ENCODE measurements at places on chromosomes 11 and 22.

DNA sequence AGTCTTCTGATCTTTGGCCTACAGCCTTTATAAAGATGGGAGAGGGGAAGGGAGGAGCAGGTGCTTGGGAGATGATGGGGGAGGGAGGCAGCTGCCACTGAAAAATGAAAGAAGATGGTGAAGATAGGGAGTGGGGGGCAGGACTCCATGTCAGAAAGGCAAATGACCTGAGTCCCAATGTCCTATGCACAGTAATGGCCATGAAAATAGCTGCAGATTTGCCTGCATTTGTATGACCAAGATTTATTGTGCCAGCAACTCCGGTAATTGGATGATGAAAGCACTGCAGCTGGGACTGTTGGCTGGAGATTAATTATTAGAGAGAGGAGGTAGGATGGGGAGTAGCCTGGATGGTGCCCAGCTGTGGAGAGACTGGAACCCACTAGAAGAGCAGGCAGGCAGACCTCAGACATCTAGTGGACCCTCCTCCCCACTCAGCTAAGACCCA, 36.1 kb downstream of the NEU3 start:
- DNase-seq, result no peak

DNA sequence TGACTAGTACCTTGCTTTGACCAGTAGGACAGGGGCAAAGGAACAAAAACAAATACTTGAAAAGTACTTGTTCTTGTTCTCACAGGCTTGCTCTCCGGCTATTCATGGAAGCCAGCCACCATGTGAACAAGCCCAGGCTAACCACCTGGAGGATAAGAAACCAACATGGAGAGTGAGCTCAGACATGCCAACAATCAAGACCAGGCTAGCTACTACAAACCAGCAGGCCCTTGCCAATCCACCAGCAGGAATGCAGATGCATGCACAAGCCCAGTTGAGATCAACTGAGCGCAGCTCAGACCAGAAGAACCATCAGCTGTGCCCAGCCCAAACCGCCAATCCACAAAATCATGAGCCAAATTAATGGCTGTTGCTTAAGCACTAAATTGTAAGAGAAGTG, 180.1 kb upstream of the ISX start:
- DNase-seq, result no peak

GRCh38 chr11:23206741-23207336, 346.6 kb upstream of the CCDC179 start:
- DNase-seq, result no peak

DNA sequence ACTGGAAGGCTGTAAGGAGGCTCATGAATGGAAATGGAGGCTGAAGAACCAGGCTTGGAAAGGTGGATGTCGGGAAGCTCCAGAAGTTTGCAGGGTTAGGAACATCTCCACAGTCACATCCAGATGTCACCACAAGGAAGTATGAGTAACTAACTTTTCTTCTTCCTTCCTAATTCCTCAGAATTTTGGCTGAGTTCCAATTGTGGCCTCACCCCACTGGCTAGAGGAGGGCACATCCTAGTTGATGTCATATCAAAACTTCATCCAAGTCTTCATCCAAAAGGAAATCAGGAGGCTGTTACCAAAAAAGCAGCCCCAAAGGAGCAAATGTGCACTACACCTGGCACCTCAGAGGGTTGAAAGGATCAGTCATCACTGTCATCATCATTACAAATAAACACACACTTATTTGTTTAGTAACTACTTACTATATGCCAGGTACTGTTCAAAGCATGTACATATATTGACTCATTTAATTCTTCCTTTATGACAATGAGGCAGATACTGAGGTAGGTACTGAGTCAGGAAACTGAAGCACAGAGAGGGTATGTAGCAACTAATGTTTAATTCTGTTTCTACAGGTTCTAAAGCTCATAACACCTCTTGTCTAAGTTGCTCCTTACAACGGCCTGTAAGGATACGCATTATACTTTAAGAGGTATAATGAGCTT, 7.3 kb upstream of the PTPN5 start:
- DNase-seq, result no peak

DNA sequence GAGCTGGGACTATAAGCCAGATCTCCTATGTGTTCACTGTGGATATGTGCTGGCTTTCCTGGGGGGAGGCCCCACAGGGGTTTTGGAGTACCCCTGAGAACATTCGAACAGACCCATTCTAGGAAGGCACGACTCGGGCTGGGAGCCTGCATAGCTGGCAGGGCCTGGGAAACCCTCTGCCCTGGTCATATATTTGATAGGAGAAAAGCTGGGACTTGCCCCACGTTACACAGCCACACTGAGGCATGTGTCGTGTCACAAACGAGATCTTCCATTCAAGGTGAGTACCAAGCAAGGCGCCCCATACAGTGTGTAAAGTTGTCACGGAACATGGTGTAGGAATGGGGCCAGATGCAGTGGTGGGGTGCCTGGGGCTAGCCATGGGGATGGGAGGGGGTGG, 11.2 kb downstream of the MYO7A start:
- no peak for DNase-seq

DNA sequence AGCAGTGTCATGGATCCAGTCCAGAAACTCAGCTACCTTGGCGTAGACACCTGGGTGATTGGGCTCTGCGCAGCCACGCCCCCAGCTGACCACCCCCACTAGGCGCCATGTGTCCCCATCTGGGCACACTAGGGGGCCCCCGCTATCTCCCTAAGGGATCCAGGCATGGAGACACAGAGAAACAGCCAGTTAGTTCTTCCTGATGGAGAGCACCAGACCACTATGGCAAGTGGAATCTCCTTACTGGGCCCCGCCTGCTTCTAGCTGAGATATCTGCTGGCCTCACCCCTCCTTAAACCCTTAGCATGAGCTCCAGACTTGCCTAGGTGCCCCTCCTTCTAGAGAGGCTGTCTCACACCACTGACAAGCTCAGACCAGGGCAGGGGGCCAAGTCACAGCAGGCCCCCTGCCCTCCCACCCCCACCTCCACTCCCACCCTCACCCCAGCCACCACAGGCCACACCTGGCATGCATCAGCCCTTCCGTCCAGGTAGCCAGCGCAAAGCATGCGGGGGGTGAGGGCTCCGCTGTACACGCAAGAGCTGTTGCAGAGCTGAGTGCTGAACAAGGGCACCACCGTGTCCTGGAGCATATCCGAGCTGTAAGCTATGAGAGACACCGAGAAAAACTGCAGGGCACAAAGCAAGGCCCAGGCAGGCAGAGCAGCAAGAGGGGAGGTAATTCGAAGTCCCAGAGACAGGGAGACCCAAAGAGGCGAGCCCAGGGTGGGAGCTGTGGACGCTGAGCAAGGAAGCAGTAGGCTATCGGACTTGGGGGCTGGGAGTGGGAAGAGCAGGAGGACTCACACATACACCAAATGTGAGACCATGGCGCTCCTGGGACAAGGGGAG, 16.1 kb downstream of the TMPRSS5 start:
- no peak for DNase-seq

DNA sequence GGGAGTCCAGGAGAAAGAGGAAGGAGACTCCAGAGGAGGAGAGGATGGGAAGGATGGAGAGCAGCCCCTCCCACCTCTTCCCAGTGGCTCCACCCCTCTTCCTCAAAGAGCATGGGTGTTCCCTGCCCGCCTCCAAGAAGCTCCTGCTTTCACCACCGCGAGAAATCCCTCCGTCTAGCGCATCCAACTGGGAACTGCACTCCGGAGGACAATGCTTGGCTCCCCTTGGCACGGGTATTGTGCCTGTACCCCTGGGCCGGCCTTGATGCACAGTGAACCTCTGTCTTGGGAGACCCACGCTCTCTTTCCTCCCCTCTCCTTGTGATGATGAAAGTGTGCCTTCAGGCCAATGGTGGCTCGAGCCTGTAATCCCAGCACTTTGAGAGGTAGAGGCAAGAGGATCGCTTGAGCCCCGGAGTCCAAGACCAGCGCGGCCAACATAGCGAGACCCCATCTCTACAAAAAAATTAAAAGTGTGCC, 14.9 kb upstream of the ADA2 start:
- no peak for DNase-seq

- no peak for DNase-seq
These were observed 80.5 kb downstream of the CLPB start for GRCh38 chr11:72353861-72354260.

DNA sequence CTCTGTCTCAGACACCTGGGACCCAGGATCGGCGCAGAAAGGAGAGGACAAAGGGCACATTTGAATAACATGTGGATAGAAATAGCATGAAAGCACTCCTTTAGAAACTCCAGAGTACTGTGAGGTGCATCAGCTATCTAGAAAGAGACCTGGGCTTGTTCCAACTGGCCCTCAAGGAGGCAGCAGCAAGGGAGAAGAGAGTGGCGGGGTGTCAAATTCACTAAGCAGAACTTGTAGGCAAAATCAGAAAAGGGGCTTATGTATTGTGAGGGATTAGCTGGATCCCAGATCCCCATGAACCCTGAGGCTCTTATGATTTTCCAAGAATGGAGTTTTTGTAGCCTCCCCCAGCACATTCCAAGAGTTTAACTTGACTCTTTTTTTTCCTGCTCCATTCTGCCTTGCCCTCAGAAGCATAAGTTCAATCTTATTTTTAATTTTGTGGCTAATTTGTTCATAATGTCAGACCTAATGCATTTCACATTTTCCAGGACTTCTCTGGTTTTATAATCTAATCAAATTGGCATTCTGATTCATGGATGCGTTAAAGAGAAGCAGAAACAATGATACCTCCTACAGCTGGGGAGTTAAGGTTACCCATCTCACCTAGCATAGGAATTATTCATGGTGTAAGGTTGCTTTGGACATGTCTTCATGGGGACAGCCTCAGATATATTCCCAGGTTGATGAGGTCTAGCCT, 33.6 kb downstream of the USH1C start:
- DNase-seq, result no peak

DNA sequence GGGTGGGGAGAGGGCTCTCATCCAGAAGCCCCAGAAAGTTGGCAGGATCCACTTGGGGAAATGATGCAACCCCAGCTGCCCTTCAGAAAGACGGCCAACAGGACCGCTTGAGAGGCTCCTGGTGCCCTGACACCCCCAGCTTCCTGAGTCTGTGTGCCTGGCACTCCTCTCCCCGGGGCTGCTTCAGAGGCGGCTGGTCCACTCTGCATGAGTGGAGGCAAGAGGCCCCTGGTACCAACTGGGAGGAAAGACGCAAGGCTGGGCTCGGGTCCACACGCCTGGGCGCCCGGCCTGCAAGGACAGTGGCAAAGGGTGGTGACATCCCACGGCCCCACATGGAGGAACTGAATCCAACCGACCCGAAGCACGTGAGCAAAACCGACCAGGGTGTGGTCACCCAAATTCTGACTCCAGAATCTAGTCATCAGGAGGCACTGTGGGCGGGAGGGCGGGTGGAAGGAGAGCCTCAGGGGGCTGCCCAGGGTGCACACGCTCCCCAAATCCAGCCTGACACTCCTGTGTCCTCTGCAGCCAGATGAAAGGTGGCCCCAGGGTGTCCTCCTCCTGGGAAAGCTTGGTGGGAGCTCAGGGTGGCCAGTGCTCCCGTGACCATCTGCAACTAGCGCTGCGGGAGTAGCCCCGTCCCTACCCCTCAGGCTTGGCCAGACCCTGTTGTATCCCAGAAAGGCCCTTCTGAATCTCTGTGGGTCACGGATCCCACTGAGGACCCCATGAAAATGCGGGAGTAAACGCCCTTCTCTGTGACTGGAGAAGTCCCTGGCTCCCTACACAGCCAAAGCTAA, 3.7 kb downstream of the RNH1 start:
- DNase-seq, result no peak

DNA sequence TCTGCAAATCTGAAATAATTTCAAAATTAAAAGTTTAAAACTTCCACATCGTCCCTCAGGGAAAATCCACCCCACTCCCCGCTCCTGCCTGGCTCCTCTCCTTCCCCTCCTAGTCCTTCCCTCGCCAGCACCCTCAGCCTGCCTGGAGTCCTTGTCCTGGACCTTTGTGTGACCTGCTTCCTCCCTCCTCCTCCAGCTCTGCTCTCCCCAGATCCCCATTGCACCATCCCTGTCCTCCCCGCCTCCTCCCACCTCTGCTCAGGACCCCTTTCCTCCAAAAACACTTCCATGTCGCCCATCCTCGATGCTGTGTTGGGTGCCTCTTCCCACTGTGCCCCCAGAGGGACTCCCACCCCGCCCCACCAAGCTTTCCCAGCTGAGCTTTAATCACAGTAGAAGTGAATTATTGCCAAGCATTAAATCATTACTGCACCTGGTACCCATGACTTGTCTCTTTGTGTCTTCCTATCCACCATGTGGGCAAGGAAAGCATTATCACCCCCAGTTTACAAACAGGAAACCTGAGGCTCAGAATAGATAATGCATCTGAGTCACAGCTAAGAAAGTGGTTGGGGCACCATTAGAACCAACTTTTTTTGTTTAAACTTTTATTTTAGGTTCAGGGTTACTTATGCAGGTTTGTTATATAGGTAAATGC, 2.4 kb upstream of the ZP1 start:
- DNase-seq, result no peak

DNA sequence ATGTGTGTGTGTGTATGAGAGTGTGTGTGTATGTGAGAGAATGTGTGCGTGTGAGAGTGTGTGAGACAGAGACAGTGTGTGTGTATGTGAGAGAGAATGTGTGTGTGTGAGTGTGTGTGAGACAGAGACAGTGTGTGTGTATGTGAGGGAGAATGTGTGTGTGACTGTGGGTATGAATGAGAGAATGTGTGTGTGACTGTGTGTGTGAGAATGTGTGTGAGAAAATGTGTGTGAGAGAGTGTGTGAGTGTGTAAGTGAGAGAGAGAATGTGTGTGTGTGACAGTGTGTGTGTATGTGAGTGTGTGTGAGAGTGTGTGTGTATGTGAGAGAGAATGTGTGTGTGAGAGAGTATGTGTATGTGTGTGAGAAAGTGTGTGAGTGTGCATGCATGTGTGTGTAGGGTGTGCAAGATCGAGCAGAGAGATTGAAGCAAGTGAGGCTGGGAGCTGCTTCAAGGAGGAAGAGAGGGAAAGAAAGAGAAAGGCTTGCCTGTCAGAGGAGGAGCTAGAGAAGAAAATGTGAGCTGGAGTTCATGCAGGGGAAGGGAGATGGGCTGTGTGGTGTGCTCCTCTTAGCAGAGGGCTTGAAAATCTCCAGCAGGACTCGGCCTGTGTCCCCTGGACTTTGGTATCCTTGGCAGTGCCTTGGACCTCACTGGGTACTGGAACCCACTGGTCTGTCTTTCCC, 27.7 kb upstream of the TP53I11 start:
- DNase-seq, result no peak

GRCh38 chr11:117565709-117566108, 231.3 kb downstream of the DSCAML1 start:
- DNase-seq, result no peak

DNA sequence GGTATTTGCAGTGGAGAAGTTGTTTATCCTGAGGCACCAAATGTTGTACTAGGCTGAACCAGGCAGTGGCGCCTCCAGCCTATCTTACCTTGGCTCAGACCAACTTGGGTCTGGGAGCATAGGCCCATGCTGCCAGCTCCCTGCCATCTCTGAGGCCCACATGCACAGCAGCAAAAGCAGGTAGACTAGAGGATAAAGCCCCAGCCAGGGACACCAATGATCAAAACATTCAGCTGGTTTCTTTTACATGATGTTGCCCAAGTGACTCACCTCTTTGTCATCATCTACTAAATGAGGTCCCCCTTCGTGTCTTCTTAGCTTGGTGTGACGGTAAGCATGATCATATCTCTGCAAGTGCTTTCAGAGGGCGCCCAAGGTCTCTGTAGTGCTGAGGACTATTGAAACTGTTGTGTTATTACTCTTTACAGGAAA, 112.1 kb upstream of the DRD2 start:
- no peak for DNase-seq

GRCh38 chr22:31124811-31125465, 2.2 kb downstream of the INPP5J start:
- DNase-seq, result no peak

Measured in stimulated activated CD4-positive, alpha-beta T cell treated with anti-CD3 and anti-CD28 coated beads, TNF-alpha, amount 100 ng/mL, for 4 hours (primary cell).